ENCODE measurements at places on chromosomes 2 and 18.

DNA sequence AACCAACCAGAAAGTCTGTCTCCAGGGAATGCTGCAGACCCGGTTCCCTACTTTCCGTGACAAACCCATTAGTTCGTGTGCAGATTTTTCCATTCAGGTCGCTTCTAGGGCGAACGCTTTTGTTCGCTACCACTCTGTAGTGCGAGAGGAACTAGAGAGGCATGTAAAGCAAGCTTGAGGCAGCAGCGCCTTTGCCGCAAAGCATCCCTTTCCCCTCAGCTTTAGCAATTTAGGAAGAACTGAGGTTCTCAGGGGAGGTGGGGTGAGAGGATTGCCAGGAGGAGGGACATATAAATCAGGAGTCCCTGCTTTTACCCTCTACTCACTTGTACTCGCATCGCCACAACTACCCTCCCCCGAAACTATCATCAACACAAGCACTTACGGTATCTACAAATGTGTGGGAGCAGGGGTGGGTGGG lies 748 bp upstream of the ZNF804A start:
- DNase-seq: no peak

GRCh38 chr18:79429785-79430281 lies 34.1 kb downstream of the NFATC1 start:
- DNase-seq: no peak

- DNase-seq: no peak
These were observed 2.3 kb upstream of the NBAS start for GRCh38 chr2:15563227-15564100.

GRCh38 chr2:30756971-30757370 lies 50.3 kb downstream of the CAPN13 start:
- no peak for DNase-seq

DNA sequence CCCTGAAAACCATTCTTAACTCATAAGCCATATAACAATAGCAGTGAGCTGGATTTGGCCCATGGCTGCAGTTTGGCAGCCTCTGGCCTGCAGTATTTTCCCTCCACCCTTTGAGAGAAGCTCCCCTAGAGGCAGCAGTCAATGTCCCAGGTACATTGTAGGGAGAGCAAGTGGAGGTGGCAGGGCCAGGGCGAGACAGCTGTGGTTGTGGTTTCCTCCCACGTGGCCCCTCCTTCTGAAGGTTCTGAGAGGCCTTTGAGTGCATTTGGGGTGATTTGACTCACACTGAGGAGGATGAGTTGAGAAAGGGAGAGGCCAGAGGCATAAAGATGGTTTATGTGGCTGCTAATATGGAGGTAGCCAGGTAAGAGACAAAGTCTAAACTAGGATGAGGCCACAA lies 45.5 kb upstream of the LDAH start:
- DNase-seq: no peak

- DNase-seq: no peak
These were observed 493 bp downstream of the FN1 start for GRCh38 chr2:215435280-215435869.

DNA sequence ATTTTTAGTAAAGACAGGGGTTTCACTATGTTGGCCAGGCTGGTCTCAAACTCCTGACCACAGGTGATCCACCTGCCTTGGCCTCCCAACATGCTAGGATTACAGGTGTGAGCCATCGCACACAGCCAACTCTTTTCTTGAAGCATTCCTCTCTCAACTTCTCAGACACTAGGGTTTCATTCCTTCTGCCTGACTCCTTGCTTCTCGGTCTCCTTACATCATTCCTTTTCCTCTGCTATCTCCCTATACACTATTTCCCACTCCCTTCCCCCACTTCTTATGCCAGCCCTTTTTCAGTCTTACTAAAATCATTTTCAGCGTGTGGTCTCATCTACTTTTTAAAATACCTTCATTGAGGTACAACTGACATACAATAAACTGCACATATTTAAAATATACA lies 6.1 kb downstream of the SOS1 start:
- no peak for DNase-seq

GRCh38 chr2:174667250-174667860 lies 69.8 kb upstream of the WIPF1 start:
- no peak for DNase-seq

DNA sequence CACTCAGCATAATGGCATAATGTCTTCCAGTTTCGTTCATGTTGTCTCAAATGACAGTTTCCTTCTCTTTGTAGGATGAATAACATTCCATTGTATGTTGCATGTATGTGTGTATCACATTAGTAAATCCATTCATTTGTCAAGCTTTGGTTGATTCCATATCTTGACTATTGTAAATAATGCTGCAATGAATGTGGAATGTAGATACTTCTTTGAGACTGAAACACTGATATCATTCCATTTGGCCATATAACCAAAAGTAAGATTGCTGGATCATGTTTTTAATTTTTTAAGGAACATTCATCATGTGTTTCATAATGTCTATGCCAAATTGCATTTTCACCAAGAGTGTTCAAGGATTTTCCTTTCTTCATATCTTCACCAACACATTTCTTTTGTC lies 1711.4 kb upstream of the PIK3C3 start:
- no peak for DNase-seq

DNA sequence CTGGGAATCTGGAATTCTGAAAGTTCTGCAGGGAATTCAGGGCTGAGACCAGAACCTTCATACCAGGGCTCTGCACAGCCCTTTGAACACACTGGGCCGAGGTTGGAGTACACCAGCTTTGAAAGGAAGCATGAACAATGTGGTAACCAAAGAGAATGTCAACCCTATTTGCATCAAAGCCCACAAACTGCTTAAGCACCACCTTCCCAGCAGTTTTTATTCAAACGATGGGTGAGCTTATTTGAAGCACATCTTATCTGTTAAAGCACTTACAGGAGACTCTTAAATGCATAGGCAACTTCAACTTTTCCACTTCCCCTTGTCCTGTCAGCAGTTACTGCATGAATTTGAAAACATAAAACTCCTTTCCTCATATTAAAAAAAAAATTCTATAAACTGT lies 96.6 kb downstream of the TXNL1 start:
- DNase-seq: no peak

- DNase-seq: no peak
These were observed 8.3 kb upstream of the IL1R2 start for GRCh38 chr2:101983486-101983885.

DNA sequence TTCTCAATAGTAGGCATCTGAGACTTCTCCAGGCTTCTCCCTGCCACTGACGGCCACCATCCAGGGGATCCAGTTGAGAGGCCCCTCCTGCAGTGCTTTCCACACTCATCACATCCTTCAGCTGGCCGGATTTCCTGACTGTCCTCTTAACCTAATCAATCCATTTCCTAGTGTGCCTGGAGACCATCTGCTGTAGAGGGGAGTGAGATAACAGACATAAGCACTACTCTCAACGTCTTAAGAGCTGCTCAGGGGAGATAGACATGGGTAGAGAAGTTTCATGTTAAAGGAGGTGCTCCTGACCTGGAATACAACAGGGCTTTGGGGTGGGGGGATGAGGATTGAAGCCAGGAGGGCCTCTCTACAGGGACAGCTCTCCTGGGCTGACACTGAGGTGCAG lies 14.2 kb downstream of the SPR start:
- DNase-seq: no peak

GRCh38 chr2:217939629-217940245 lies 63.1 kb downstream of the TNS1 start:
- no peak for DNase-seq

DNA sequence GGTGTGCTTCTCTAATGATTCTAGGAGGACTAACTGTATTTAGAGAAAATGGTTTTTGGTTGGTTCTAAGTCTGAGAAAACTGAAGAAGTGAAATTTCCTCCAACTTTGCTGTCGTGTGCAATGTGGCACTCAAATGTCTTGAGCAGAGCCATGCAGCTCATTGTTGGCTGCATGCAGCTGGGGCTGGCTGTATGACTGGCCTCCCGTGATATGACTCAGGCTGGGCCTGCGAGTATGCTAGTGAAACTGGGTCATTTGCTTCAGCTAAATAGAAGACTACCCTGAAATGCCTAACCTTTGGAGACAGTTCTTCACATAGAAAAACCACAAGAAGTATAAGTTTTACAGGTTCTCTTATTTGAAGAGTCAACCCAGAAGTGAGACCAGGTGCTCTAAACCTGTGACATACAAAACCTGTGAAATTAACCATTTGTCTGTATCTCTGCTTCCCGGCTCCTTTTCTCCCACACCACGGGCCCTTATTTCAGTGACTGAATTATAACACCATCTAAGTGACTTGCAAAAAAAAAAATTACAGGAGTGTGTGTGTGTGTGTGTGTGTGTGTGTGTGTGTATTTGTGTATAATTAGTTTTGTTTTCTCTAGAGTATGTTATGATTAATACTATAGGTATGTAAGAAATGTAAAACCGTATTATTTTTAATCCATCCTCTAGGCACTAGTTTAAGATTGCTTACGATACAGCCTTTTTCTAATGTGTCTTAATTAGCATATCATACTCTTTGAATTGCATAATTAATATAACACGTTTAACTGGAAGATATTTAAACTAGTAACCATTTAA lies 15.9 kb downstream of the POLI start:
- DNase-seq: no peak

GRCh38 chr2:231884438-231885140 lies 41.6 kb downstream of the NPPC start:
- no peak for DNase-seq

GRCh38 chr2:3784731-3785130 lies 81.4 kb downstream of the DCDC2C start:
- DNase-seq: no peak

- no peak for DNase-seq
These were observed 67.4 kb downstream of the HS1BP3 start for GRCh38 chr2:20583425-20583881.

- no peak for DNase-seq
These were observed 121.5 kb downstream of the GCA start for GRCh38 chr2:162465430-162465829.

DNA sequence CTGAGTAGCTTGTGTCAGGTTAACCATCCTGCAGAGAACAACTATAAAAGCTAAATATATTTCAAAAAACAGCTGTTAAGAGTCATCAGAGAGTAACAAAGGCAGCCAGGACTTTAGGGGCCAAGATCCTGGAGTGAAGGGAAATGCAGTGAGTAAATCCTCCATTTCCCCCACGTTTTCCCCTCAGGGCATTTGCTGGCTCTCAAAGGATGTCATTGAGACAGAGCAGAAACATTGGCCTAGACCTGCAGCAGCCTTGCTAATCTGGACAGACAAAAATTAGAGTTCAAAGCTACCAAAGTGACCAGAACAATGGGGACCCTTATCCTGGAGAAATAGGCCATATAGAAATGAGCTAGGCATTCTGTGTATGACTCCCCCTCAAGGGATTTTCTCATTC lies 21.1 kb upstream of the KLHL29 start:
- no peak for DNase-seq

GRCh38 chr2:121831841-121832240 lies 76.4 kb downstream of the TSN start:
- no peak for DNase-seq

- DNase-seq: no peak
These were observed 106.2 kb upstream of the RNF152 start for GRCh38 chr18:61998957-61999356.

DNA sequence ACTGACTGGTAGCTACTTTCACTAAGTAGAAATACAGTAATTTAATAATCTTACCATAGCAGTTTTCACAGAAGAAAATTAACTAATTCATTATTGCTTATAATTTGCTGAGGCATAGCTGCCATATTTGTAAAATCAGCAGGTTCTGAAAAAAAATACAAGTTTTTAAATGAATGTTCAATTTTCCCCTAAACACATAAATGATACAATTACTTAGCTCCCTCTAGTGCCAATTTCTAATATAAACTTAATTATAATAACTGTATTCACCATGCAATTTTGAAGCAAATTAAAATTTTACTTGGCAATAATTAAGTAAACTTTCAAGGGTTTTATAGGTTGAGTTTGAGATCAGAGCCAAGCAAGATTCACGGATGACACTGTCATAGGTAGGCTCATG lies 1321.6 kb upstream of the ACVR2A start:
- no peak for DNase-seq

GRCh38 chr2:120036145-120036544 lies 23.3 kb downstream of the EPB41L5 start:
- no peak for DNase-seq

- DNase-seq: no peak
These were observed 134.8 kb downstream of the PRKCE start for GRCh38 chr2:45786030-45786835.

- DNase-seq: no peak
These were observed 448.6 kb downstream of the BCL11A start for GRCh38 chr2:60104514-60105505.

DNA sequence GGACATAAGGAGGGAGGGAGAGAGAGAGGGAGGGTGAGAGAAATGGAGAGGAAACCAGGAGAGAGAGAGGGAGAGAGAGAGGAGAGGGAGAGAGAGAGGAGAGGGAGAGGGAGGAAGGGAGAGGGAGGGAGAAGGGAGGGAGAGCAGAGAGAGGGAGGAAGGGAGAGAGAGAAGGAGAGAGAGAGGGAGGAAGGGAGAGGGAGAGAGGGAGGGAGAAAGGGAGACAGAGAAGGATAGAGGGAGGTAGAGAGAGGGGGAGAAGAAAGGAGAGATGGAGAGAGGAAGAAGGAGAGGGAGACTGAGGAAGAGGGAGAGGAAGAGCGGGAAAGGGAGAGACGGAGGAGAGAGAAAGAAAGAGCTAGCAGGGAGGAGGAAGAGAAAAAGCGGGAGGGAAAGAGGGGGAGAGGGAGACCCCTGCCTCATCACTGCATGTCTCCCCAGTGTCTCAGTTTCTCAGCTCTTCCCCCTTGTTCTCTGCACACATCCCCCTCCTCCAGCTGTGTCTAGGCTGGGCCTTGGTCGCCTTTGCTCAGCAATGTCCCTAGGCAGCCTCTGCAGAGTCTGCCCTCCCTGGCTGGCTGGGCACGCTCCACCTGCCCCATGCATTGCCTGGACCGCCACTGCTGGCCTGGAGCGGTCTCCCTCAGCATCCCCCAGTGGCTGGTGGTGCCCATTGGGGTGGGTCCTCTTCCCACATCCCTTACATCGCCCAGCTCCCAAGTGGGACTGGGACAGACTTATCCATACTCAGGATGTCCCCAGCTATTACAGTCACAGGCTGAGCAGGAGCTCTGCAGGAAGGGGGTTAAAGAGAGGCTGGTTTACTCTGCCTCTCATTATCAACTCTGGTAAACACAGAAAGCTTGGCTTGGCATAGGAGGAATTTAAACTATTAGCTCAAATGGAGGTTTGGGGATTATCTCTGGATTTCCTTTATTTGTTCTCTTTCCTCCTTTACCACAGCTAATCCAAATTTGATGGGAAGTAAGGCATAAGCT lies 85.7 kb upstream of the APCDD1 start:
- DNase-seq: no peak

- no peak for DNase-seq
These were observed 155.4 kb downstream of the NRP2 start for GRCh38 chr2:205837663-205838062.

DNA sequence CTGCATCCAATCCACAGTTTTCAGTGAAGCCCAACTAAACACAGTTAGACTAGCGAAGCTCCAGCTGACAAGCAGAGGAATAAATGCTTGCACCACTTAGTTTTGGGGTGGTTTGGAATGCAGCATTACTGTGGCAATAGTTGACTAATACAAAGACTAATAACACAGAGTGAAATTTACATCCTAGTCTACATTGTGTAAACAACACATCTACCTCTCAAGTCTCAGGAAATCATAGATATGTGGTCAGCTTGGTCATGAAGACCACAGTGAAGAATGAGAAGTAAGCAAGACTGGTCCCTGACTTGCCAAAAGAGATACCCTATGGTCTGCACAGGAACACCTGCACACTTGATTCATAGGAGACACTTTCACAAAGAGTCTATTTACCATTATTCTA lies 155.1 kb upstream of the TANK start:
- no peak for DNase-seq

GRCh38 chr2:143501106-143501676 lies 372.0 kb downstream of the ARHGAP15 start:
- no peak for DNase-seq

- no peak for DNase-seq
These were observed 125.7 kb downstream of the RBMS1 start for GRCh38 chr2:160367887-160368286.

Data from activated CD4-positive, CD25-positive, alpha-beta regulatory T cell (primary cell).